ENCODE measurements at places on chromosomes 11 and 22. TPM values are rescaled to one million over a fixed set of nuclear protein-coding genes. Genes with fewer than 3 reads are reported as not detected.

Gene P4HA3
- 1.0 TPM for polyA plus RNA-seq

Gene RTN4RL2
- polyA plus RNA-seq = 2.5 TPM

Gene OVCH2
- 4.0 TPM for polyA plus RNA-seq

Gene USH1C
- 81.8 TPM for polyA plus RNA-seq

Gene OR56A1
- polyA plus RNA-seq = not detected

Gene TTC36
- 1.3 TPM for polyA plus RNA-seq

DNA sequence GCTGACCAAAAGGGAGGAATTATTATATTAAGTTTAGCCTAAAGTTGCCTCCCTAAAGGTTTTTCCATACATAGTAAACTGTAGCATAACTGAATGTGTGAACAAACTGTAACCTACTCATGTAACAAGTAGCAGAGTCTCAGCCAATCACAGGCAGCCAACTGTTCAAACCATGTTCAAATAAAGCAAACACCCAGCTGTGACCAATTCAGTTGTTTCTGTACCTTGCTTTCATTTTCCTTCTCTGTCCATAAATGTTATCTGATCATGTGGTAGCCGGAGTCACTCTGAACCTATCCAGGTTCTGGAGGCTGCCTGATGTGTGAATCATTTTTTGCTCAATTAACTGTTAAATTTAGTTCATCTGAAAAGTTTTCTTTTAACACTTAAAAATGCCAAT, 373.5 kb downstream of the GUCY1A2 start:
- no peak for DNase-seq

DNA sequence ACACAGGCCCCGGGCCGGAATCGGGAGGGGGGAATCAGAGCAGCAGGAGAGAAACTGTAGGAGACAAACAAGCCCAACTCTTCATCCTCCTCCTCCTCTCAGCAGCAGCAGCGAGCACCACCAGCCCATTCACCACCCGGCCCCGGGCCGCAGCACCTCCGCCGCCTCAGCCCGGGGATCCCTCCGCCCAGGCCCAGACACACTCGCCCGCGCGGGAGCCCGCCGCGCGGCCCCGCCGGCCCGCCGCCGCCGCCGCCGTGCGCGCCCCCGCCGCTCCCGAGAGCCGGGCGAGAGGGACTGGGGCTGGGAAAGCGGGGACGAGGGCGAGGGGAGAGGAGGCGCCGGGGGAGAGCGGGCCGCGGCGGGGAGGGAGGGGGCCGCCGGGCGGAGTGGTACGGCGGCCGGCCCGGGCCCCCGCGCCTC, at the start of gene PHF21A:
Gene PHF21A (minus strand): TSS at position 154 of the 423 bp plus-strand sequence. CDS start 37,235 bp downstream, outside the sequence.
- DNase-seq = peak; percentile 86

Gene NXPE2
- 0.42 TPM for polyA plus RNA-seq

- no peak for DNase-seq
These were observed 977.0 kb upstream of the CHORDC1 start for GRCh38 chr11:91199866-91200265.

Gene MPPED2
- 19.0 TPM for polyA plus RNA-seq

GRCh38 chr11:112963368-112963955, 2.2 kb downstream of the NCAM1 start:
- no peak for DNase-seq

DNA sequence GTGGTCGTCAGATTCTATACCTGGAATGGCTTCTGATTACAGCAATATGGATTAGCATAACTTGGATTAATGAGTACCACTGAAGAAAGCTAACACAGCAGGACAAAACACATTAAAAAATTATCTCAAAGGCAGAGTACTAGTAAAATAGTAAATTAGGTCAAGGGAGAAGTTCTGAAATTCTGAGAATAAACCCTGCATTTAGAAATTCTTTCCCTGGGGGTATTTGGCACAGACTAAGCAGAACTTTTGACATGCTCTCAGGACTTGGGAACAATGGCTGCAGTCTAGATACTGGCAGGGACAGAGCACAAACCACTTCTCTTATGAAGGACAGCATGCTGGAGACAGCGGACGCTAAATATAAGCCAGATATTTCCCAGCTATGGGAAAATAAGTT, 85.6 kb upstream of the GRIA4 start:
- DNase-seq = peak; percentile 2

Gene CHRM1
- not detected for polyA plus RNA-seq

Gene OR56A3
- not detected for polyA plus RNA-seq

GRCh38 chr11:65719871-65720210, 757 bp downstream of the RNASEH2C start:
- DNase-seq = no peak

Gene HMOX1
- 50.6 TPM for polyA plus RNA-seq

DNA sequence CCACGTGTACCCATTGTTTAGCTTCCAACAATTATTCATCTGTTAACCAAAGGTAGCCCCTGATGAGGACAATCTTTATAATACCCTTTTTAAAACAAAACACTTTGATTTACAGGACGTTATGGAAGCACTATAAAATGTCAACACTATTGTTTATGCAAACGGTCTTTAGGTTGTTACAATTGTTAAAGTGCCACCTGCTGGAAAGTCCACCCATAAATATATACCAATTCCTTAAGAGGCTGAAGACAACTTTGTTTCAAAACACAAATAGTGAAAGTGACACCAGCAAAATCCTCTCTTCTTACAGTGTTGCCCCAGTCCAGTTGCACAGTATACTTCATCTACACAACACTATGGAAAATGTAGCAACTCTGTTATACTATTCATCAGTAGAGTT, 68.9 kb upstream of the SLN start:
- no peak for DNase-seq

Gene MRGPRG
- not detected for polyA plus RNA-seq

- no peak for DNase-seq
These were observed 22.8 kb downstream of the GRAP2 start for GRCh38 chr22:39923696-39924095.

GRCh38 chr11:112477152-112477551, 216.5 kb upstream of the PLET1 start:
- DNase-seq = no peak

Gene CCDC116
- 0.58 TPM for polyA plus RNA-seq

Gene OR52H1
- 0.13 TPM for polyA plus RNA-seq

Gene PHOX2A
- polyA plus RNA-seq = not detected

DNA sequence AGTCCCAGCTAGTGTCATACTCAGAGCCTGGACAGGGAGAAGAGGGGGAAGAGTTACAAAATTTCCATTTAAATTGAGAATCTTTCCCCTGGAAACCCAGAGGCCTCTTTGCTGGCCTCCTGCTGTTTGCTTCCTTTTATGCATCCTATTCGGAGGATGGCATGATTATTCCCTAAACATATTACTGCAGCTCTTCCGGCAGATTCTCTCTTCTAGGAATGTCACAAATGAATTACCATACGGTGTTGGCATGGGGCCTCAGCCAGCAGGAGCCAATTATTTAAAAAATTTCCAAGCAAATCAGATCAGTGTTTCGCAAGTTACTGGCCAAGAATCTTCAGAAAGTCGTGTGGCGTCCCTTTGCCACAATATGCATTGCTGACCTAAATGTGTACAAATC, 326.7 kb upstream of the NCAM1 start:
- DNase-seq = no peak

DNA sequence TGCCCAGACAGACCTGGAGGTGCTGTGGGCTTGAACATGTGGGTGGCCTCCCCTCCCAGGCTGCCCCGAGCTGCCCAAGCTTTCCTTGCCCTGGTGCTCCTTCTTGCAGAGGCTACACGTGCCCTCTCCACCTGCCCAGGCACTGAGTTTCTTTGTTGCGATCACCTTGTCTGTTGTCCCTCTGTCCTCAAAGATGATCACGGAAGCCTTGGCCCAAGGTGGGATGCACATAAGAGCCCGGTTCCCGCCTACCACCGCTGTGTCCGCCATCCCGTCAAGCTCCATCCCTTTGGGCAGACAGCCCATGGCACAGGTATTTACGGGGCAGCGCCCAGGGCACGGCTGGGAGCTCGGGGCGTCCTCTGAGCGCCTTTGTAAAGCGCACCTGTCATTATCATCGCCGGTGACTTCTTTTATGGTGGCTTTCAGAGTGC, 67.5 kb downstream of the MED15 start:
- no peak for DNase-seq

DNA sequence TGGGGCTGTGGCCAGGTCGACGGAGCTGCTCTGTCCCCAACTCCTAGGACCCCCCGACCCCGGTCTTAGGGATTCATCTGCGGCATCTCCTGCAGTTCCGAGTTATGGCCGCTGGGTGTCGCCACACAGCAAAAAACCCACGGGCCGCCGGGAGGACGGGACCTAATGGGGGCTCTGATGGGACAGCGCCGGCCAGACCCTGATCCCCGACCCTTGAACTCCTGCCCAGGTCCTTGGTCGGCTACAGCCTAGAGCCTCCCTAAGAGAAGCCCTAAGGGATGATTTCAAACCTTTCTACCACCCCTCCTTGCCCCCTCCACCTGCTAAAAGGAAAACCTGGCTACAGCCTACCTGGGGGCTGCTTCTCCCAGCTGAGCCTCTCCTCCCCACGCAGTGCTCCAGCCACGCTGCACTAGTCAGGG, 30.8 kb upstream of the LRRC10B start:
- no peak for DNase-seq

DNA sequence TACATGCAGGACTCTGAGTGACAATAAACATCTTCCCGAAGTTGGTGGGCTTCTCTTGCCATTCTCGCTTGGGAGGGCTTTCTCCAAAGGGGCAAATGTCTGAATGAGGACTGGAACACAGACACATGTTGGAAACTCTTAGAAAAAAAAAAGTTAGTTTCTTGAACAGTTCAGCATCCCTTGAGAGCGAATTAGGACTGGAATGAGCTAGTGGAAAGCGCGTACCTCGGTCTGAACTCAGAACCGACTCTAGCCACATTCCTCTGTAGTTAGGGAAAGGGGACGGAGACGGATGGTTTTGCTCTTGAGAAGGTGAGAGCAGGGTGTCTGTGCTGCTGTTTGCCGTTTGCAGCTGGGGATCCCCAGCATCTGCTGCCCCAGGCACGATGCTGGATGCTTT, 517.3 kb downstream of the TBC1D22A start:
- DNase-seq = no peak

DNA sequence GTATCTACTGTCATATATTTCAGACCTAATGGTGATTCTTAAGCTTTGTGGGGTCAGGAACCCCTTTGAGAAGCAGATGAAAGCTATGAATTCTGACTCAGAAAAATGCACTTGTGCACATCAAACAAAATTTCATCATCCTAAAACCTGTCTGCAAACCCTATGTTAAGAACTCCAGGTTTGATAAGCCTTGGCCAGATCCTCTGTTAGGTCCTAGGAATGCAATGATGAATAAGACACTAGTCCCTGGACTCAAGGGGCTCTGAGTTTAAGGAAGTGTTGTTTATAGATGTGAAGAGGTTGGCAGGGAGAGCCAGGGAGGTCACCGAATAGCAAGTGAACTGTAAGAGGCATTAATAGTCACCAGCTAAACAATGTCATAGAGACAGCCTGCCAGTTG, 103.2 kb downstream of the SPON1 start:
- DNase-seq = no peak

DNA sequence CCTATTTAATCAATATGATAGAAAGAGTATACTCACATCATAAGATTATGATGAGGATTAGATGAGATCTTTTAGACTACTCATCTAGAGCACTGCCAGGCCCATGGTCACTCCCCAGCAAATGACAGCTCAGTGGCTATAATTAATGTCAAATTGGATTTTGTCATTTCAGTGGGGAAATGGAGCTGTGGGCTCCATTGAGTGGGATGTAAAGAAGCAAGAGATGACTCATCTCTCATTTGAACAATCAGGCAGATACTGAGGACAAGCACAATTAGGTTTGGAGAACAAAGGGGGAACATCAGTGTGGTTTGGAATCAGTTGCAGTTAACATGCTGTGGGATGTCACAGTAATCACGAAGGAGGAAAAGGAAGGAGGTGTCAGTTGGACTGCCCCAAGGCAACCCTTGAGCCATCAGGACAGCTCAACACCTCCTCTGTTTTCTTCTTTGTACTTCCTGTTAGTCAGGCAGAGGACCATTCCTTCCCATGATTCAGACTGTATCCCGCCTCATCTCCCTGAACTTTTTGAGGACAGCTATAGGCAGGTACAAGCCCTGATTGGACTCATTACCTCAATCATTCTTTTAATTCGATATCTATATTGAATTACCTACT, 473.7 kb upstream of the ISX start:
- no peak for DNase-seq

DNA sequence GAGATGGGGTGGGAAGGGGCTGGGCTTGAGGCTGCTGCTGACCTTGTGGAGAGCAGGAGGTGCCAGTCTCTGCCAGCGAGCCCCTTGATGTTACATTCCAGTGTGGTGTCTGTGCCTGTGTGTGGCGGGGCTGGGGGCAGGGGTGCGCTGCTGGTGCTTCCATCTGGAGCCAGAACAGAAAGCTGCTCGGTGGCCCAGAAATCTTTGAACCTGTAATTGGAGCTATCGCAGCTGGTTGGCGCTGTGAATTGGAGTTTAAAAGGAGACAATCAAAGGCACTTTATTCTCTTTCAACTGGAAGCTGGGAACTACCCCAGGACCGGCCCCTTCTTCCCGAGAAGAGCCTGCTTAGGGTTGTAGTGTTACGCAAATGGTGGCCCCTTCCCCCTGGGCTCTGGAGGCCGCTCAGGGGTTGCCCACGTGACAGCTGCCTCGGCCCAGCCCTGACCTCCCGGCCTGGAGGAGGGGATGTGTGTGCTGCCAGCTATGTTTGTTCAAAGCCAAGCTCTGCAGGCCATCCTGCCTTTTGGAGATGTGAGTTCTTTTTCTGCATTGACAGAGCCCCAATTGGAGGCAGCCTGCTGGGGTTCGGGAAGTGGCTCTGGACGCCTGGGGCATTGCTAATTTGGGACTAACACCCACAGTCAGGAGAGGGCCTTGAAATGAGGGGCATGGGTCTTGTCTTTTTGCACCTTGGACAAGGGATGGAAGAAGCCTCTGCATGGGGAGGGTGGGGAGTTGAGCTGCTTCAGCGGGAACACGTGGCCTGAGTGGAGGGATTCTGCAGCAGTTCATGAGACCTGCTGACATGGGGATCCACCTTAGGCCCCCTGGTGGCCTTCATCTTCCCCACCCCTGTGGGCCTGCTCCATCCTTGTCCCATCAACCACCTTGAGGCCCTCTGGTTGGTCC, 14.0 kb upstream of the ARSA start:
- peak; percentile 71 for DNase-seq

Gene MOV10L1
- 1.2 TPM for polyA plus RNA-seq

- no peak for DNase-seq
These were observed 98.6 kb upstream of the BLID start for GRCh38 chr11:122214567-122214966.

- DNase-seq = no peak
These were observed 904.2 kb upstream of the RAG2 start for GRCh38 chr11:37502202-37502601.

- no peak for DNase-seq
These were observed 11.6 kb upstream of the GAB2 start for GRCh38 chr11:78429209-78429608.

- DNase-seq = no peak
These were observed 39.3 kb upstream of the APLNR start for GRCh38 chr11:57276169-57276970.

DNA sequence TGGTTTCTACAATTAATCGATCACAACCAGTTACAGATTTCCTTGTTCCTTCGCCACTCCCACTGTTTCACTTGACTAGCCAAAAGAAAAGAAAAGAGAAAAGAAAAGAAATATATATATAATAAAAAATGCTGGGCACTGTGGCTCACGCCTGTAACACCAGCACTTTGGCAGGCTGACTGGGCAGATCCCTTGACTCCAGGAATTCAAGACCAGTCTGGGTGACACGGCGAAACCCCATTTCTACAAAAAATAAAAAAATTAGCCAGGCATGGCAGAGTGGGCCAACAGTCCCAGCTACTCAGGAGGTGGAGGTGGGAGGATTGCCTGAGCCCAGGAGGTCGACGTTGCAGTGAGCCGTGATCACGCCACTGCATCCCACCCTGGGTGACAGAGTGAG, 83.8 kb downstream of the NAT10 start:
- DNase-seq = no peak

Gene GGT5
- 18.3 TPM for polyA plus RNA-seq

- DNase-seq = no peak
These were observed 74.7 kb upstream of the WNT7B start for GRCh38 chr22:46051646-46052045.

Data from left kidney (tissue), 8 donors.